Activated naive CD8-positive, alpha-beta T cell treated with anti-CD3 and anti-CD28 coated beads, Interleukin-2, amount 10 ng/mL, durations not matched to agents 7 days and 5 days (primary cell): ENCODE measurements at places on chromosomes 11 and 22. TPM values are rescaled to one million over a fixed set of nuclear protein-coding genes. Genes with fewer than 3 reads are reported as not detected.

Gene IRF7
- 165 TPM for total RNA-seq

Gene HEPN1
- total RNA-seq: not detected

Gene MUC6
- total RNA-seq: not detected

Gene APOL3
- 146 TPM for total RNA-seq

Gene LIF
- total RNA-seq: 564 TPM

Gene HTR3A
- total RNA-seq: not detected

Gene PATE4
- total RNA-seq: not detected

- no peak for DNase-seq
Observed at GRCh38 chr11:72334651-72335050, 90.7 kb upstream of the PHOX2A start.

- no peak for DNase-seq
Observed at GRCh38 chr11:29333993-29334775, 682.6 kb downstream of the KCNA4 start.

DNA sequence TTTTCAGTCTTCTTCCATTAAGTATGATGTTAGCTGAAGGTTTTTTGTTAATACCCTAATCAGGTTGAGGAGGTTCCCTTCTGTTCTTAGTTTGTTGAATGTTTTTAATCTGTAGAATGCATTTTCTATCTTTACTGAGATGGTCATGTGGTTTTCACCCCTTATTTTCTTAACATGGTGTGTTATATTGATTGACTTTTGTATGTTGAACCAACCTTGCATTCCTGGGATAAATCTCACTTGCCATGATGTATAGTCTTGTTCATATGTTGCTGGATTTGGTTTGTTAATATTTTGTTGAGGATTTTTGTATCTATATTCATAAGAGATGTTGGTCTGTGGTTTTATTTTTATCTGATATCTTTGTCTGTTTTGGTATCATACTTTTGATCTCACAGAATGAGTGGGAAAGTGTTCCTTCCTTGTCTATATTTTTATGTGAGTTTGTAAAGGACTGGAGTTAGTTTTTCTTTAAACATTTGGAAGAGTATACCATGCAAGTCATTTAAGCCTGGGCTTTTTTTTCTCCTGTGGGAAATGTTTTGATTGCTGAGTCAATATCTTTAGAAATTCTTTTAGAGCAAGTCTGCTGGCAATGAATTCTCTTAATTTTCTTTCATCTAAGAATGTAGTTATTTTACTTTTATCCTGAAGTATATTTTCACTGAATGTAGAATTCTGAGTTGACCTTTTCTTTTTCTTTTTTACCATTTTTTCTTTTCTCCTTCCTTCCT, 5.5 kb upstream of the P4HA3 start:
- no peak for DNase-seq

DNA sequence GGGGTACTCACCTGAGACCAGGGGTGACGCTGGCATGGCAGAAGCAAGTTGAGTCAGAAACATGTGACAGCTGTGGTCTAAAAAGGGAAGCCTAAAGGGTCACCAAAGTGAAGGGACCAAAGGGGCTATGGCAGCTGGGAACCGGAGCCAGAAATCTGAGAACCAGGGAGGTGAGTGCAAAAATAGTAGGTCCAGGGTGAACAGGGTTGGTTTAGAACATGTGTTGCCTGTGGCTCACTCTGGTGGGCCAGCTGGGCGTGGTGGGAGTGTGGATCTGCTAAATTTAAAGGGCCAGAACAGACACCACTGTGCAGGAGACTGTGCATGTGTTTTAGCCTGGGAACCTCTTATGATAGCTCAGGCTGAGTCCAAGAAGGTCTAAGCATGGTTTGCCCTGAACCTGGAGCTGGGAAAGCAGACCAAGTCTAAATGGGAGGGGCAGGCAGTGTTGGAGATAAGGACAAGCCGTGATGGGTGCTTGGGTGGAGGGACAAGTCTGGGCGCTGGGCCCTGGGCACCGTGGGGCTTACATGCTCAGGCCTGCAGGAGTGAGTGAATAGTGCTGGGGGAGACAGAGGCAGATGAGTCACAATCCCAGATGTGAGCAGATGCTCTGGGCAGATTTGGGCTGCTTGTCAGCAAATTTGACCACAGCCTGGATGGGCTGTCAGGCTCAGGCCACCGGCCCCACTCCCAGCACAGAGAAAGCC, 41.4 kb upstream of the ZBED5 start:
- DNase-seq: no peak

GRCh38 chr11:64518928-64519327, 72.1 kb upstream of the SLC22A12 start:
- no peak for DNase-seq

DNA sequence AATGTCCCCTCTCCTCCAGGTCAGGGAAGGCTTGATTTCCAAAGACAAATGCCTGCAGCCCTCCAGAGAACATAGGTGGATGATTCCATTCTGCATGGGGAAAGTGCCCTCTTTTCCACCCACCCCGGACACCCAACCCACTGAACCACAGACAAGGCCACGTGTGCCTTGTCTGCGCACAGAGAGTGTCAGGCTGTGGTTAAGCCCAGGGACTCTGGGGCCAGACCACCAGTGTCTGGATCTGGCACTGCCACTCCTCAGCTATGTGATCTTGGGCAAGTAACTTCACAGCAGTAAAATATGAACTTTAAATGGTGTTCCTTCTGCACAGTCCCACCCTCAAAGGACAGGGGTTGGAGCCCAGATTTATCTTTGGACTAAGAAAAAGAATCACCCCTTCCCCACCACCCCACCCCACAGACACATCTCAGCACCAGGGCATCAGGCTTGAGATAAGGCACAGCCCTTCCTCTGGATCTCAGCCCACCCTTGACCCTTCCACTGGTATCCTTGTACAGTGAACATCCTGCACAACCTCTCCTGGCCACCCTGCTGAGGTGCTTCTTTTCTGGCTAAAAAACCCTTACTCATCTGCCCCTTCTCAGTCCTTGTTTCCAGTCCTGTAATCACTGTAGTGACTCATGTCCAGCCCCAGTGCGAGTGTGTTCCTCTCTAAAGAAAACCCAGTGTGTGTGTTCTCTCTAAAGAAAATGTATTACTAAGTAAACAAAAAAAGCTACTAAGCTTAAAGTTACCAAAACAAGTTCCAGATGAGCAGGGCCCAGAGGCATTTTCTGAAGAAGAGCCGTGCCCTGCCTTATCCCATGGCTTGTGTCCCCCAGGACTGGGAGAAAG, 1.9 kb upstream of the PTGDR2 start:
- DNase-seq: no peak

GRCh38 chr22:47213571-47214230, 451.3 kb downstream of the TBC1D22A start:
- peak; percentile 63 for DNase-seq

GRCh38 chr22:30347255-30347892, 9.3 kb downstream of the SF3A1 start:
- no peak for DNase-seq

- no peak for DNase-seq
Observed at GRCh38 chr22:44353041-44353440, 40.3 kb upstream of the SHISAL1 start.

DNA sequence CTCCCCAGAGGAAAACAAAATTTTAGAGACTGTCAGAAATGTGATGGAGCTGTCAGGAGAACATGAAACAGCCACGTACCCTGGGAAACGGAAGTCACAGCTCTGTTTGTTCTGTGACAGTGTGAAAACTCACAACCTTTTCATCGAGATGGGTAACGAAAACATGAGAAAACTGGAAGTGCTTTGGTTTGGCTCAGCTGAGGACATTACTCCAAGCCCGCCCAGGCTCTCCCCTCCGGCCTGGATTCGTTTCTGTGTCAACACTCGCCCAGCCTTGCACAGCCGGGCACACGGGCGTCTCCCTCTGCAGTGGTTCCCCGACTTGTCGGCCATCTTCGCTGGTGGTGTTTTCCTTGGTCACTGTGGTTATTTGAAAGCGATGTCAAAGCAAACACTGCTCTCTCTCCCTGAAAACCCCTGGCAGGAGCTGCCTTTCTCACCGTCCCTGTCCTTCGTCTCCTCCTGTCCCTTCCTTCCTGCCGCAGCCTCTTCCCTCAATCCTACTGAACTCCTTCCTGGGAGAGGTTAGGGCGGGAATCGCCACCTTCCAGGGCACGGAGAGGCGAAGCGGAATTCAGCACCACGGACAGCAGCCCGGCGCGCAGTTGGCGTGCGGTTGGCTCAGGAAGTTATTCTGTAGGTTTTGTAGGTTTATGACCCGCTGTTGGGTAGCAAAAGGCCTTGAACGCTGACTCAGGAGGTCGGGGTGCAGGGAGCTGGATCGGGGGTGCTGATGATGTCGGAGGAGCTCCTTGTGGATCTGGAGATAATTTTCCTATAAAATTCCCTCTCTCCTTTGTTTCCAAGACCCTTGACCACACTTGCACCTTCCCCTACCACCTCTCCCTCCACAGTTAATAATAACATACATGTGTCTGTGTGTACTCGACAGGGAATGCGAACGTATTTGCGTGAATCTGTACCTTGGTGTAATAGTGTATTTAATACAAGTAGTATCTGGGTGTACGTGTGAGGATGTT, 13.1 kb upstream of the RPS19BP1 start:
- peak; percentile 80 for DNase-seq

DNA sequence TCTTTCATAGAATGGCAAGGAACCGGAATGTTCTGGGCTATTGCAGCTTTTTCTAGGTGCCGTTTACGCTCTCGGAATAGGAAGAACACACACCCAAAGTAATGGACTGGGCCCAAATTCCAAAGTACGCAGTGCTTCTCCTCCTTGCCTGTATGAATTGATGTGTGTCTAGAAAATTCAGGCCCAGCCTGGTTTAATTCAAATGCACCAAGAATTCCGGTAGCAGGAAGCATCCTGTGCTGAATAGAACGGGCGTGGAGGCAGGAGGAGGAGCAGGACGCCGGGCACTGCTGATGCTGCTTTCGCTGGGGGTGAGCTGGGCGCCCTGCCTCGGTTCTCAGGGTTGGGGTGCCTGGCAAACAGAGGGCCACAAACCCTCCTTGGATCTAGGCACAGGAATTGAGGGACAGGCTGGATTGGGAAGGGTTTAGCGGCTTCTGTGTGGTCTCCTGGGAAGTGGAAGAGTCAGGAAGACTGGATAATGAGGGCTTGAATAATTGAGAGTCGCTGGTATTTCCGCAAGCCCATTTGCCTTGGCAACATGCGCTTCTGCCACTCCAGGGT, 2.0 kb downstream of the PARVB start:
- DNase-seq: no peak

DNA sequence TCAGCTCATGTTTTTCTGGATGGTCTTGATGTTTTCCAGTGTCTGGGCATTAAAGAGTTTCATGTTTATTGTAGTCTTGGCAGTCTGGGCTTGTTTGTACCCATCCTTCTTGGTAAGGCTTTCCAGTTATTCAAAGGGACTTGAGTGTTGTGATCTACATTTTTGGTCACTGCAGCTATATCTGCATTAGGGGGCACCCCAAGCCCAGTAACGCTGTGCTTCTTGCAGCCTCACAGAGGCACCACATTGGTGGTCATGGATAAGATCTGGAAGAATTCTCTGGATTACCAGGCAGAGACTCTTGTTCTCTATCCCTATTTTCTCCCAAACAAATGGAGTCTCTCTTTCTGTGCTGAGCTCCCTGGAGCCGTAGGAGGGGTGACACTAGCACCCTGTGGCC, 451.5 kb upstream of the FAT3 start:
- DNase-seq: no peak

DNA sequence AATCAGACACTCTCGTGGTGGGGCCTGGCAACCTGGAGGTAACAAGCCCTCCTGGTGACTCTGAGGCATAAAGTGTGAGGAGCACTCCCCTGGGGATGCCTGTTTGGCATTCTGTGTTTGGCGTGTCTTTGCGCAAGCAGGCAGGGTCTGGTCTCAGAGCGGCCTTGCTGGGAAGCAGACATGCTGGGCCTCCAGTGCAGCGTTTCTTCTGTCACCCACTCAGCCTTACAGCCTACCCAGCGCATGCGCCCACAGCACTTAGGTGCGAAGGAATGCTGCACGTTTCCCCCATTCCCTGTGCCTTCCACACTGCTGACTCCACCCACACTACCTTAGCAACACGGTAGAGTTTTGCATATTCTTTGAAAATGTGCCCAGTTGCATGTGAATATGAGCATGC, 7.4 kb upstream of the CXCR5 start:
- peak; percentile 50 for DNase-seq

GRCh38 chr11:112931703-112932102, 29.5 kb upstream of the NCAM1 start:
- no peak for DNase-seq

DNA sequence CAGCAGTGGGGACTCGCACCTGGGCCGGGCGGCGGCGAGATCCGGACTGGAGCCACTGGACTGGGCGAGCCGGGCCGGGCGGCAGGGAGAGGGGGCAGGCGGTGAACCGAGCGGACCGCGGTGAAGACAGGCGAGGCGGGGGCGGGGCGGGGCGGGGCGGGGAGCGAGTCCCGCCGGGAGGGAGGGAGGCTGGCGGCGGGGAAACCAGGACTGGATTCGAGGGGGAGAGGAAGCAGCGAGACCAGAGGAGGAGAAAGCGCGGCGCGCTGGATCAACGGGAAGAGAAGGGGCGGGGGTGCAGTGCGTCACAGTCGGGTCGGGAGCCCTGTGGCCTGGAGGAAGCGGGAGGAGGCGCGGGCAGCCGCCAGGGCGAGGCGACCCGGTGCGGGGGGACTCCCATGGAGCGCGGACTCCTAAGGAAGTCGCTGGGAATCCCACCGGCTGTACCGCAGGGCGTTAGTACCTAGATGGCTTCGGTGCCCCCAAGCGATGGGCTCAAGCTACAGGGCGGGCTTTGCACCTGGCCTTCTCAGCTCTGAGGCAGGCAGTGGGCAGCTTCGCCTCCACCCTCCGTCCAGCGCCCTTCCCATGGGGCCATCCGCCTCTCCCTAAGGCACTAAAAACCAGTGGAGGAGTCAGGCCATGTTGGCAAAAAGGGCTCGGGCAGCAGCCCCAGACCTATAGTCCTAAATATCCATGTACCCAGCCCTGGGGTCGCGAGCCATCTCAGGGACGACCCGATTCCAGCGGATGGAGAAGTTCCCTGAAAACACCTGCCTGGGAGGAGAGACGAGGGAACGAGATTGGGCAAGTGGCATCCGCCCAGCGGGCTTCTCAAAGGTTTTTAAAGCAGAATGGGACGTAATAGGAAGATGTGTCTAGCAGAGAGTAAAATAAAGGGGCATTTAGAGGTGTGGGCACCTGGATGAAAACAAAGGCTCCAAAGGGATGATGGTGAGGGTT, at the start of gene TMEM121B:
Gene TMEM121B (minus strand): TSS at position 128 of the 963 bp plus-strand sequence. CDS start 233 bp downstream, outside the sequence.
- no peak for DNase-seq

- DNase-seq: peak; percentile 84
Observed at GRCh38 chr22:46674367-46674781, 54.2 kb downstream of the GRAMD4 start.

GRCh38 chr22:46734830-46735453, 3.1 kb downstream of the CERK start:
- DNase-seq: no peak

GRCh38 chr11:133388975-133389568, 143.2 kb downstream of the OPCML start:
- DNase-seq: no peak

GRCh38 chr11:82731691-82732277, 1.9 kb downstream of the FAM181B start:
- no peak for DNase-seq

DNA sequence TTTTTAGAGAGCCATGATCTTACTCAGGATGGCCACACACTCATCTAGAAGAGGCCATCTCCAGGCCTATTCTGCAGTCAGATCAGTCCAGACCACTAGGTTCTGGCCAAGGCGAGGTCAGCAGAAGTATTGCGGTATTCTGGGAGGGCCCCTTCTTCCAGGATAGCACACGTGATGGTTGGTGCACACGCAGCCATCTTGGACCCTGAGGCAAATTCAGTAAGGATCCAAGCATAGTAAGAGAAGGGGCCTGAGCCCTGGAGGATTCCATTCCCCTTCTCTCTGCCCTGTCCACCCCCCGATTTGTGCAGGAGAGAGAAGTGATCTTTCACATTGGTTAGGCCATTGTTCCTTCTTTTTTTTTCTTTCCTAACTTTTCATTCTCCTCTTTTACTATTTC, 957.9 kb downstream of the BRD1 start:
- DNase-seq: no peak
